Central memory CD8-positive, alpha-beta T cell (primary cell): ENCODE measurements at places on chromosomes 3 and 15.

GRCh38 chr3:134378818-134379217 is 4.6 kb upstream of the AMOTL2 start:
- no peak for DNase-seq

DNA sequence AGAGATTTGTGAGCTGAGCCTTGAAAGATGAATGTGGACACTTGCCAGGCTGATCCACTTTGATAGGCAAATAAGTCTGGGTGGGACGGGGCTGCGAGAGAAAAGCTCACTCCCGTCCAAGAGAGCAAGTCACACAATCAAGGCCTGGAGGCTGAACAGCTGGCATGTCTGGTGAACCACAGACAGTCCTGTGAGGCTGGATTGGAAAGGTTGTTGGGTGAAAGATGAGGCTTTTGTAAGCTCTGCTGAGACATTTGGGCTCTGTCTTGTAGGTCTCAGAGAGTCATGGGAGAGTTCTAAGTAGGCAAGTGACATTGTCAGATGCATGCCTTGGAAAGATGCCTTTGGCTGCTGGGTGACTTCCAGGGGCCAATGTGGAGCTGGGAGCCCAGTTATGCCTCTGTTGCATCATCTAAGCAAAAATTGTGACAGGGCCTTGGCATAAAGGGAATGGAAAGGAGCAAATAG is 38.5 kb downstream of the RPLP1 start:
- DNase-seq, result no peak

GRCh38 chr3:157351981-157352380 is 84.7 kb upstream of the PTX3 start:
- DNase-seq, result no peak

- no peak for DNase-seq
These were observed 16.1 kb downstream of the TM6SF1 start for GRCh38 chr15:83123529-83123928.

GRCh38 chr3:97860364-97860763 is 38.6 kb downstream of the CRYBG3 start:
- DNase-seq, result no peak

- no peak for DNase-seq
These were observed 102.0 kb upstream of the GADL1 start for GRCh38 chr3:30996467-30996866.

- DNase-seq, result no peak
These were observed 31.3 kb upstream of the FAH start for GRCh38 chr15:80121546-80121945.

DNA sequence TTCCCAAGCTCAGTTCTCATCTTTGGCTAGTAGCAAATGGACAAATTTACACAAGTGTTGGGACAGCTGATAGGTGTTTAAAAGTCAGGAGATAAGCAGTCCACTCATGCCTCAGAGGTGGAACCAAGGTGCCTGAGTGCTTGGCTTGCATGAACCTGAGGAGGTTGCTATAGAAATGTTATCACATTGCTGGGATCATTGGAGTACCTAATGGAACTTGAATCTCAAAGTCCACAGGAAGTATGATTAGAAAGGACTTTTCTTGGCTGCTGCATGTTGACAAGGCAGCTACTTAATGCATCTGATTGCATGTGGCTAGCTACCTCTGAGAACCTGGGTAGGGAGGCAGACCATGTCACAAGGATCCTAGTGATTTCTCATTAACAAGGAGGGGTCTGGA is 39.5 kb upstream of the C3orf80 start:
- no peak for DNase-seq

- DNase-seq, result no peak
These were observed 81.6 kb downstream of the FBN1 start for GRCh38 chr15:48563934-48564333.

GRCh38 chr15:54322341-54322740 is 344.1 kb downstream of the UNC13C start:
- DNase-seq, result no peak

DNA sequence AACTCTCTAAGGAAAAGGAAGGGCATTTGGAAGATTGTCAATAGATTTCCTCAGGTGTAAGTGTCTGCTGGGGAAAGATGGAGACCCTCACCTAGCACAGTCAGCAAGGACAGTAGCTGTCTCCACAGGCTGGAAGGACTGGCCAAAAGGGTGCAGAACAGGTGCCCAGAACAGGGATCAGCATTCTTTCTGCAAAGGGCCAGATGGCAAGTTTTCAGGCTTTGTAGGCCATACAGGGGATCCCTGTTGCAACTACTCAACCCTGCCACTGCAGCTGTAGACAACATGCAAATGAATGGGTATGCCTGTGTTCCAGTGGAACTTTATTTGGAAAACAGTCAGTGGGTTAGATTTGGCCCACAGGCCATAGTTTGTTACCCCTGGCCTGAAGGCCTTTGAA is 8.1 kb downstream of the AGBL1 start:
- no peak for DNase-seq

GRCh38 chr3:187570776-187571175 is 99.4 kb downstream of the SST start:
- no peak for DNase-seq

DNA sequence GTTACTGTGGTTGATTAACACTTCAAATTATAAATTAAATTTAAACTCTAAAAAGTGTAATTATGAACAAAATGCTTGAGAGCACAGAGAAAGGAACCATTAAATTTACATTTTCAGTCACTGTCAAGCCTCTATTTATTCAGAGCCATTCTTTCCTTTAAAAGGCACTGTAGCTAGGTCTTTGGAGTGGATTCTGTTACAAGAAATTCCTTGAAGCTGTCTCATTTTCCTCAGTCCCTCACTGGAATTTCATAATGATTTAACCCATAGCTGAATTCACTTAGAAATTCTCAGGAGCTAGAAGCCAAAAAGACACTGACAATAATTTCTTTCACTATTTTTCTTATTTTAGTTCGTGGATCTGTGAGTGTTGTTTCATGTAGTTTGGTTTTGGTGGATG is 81.2 kb upstream of the TCF12 start:
- DNase-seq, result no peak

DNA sequence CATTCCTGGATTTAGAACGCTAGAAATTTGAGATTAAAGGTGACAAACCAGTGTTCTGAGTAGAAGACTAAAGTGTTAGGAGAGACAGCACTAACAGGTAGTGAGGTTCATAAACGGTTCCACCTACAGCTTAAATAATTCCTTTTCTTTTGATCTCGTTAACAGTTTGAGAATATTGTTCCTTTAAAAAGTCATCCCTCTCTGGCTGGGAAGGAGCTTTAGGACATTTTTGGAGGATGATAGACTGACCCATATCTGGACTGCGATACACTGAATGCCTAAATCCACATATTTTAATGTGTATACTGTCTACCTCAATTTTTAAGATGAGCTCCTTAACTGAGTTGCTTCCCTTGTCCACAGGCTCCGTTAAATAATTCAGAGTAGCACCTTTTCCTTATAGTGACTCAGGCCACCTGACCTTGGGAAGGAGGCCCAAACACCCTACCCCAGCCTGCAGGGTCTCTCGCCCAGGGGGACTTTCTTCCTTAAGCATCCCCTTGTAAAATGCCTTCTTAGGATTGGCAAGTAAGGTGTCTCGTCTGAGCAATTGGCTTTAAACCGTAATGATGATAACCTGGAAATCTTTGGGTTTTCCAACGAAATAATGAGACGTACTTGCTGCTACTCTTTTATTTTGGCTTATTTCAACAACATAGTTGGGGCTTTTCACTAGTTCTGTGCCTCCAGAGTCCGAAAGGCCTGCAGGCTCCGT is 3.3 kb downstream of the TRIM71 start:
- no peak for DNase-seq

DNA sequence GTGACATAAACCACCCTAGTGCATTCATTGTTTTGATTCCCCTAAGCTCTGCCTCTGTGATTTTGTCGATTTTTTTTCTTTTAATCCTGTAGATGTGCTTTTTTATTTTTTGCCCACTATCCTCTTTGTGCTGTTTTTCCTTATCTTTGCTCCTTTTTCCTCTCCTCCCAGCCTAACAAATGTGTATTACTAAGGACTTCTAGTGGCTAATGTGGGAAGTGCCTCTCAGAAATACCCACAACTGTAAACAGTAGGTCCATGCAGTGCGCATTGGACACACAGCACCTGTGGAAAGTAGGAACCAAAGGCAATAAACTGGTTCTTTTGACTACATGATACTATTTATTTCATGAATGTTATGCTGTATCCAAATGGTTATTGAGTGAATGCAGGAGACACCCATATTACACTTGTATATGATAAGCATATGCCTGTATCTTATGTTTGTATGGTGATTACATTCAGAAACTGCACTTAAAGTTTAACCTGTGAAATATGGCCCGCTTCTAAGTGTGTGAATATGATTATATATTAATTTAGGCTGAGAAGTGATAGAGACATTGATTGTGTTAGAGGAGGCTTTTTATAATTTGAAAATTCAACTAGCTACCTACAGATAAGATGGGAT is 147.8 kb downstream of the PLCL2 start:
- DNase-seq, result no peak

GRCh38 chr3:155326901-155327300 is 33.4 kb upstream of the STRIT1 start:
- DNase-seq, result no peak

DNA sequence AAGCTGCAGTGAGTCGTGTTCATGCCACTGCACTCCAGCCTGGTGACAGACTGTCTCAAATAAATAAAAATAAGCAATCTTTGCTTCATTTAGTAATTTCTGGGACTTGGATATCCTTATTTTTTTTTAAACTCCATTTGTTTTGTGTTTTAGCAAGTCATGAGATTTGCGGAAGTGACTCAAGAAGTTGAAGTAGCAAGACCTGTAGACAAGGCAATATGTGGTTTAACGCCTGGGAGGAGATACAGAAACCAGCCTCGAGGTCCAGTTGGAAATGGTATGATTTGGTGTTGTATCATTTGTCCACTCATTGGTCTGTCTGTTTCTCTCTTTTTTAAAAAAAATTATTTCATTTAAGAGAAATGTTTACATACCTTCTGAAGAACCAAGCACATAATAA is 16.6 kb upstream of the RPLP1 start:
- no peak for DNase-seq

GRCh38 chr3:177287231-177287630 is 89.9 kb upstream of the TBL1XR1 start:
- DNase-seq, result no peak

DNA sequence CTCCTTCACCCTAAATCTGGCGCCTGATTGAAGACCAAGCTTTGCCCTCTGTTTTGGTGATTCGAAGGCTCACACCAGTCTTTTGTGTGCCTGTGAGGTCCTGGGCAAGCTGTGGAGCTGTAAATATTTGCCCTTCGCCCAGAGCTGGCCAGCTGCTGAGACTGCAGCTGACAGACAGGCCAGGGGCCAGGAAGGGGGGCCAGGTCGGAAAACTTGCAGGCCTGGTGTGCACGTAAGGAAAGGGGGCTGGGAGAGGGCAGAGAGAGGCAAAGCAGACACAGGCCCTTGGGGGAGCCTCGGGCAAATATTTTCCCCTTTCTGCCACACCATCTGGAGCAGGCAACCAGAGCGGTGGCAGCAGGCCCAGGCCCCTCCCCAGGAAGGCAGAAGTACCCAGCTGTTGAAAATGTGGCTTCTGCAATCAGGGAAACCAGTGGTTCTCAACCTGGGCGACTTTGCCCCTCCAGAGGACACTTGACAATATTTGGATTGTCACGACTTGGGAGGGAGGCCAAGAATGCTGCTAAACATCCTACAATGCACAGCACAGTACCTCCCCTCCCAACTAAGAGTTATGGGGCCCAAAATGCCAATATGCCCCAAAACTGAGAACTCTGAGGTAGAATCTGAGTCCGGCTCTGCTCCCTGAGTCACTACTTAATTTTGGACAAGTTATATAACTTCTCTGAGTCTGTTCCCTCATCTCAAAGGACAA is 2.5 kb downstream of the PDZRN3 start:
- DNase-seq, result no peak

GRCh38 chr3:24494618-24495325 is at the start of gene THRB:
Gene THRB, minus strand, starts transcription at chr3:24494850.
- no peak for DNase-seq

DNA sequence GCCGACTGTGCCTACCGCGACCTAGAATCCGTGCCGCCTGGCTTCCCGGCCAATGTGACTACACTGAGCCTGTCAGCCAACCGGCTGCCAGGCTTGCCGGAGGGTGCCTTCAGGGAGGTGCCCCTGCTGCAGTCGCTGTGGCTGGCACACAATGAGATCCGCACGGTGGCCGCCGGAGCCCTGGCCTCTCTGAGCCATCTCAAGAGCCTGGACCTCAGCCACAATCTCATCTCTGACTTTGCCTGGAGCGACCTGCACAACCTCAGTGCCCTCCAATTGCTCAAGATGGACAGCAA is 1.4 kb downstream of the ISLR start:
- no peak for DNase-seq

DNA sequence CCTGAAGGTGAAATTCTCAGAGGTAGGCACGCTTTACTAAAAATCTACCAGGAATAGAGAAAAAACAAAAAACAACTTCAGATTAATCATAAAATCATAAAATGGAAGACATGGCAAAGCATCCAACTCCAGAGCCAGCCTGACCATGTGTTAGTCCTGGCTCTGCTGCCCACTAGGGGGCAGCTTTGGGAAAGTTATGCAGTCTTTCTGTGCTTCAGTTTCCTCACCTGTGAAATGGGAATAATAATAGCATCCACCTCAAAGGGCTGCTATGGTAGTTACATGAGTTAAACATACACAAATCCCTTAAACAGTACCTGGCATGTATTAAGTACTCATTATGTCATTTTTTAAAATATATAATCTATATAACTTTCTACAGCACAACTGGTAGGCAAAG is 52.3 kb downstream of the WNT5A start:
- DNase-seq, result no peak

DNA sequence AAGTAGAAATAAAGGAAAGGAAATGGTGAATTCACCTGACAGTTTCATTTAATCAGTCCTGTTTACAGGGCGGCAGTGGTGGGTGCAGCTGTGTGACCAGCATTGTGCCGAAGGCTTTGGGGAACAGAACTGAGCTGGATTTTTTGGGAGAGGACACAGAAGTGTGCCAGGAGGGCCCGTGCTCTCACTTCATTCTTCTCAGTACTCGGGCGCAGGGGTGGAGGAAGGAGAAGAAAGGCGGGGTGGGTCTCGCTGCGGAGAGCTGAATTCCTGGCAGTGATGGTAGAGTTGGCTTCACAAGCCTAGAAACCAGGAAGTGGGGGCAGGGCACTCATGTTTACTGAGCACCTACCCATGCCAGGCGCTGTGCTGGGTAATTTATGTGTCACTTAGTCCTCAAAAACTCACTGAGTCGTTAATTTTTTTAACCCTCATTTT is 64.6 kb downstream of the CRTC3 start:
- DNase-seq, result peak; percentile 52

- DNase-seq, result no peak
These were observed 11.3 kb downstream of the EHD4 start for GRCh38 chr15:41961001-41961518.

GRCh38 chr3:36455406-36455805 is 75.1 kb downstream of the STAC start:
- DNase-seq, result no peak

- no peak for DNase-seq
These were observed 22.8 kb downstream of the RTP3 start for GRCh38 chr3:46520531-46520930.

GRCh38 chr15:101420232-101420631 is 69.3 kb downstream of the PCSK6 start:
- no peak for DNase-seq

DNA sequence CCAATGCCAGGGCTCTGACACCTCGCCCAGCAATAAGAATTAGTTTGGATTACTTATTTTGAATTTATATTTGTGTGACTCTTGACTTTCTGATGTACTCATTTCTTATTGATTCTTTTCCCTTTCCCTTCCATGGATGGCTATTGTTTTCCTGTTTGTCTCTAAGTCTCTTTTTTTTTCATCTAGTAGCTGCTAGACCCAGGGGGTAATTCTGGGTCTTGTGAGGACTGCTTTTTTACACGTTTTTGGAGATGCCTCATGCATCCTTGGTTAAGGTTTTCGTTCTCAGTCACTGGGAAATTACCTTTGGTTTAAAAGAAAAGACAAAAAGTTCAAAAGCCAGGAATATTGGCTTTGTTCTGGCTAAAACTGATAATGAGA is 70.2 kb upstream of the STRIT1 start:
- DNase-seq, result no peak
